Ammon's horn (tissue), 1 donor: ENCODE measurements at places on chromosomes 16 and 17.
A peak's percentile ranks its signal among the peaks of the same experiment; 100 is the strongest.

GRCh38 chr17:78787444-78787843 is 5.4 kb upstream of the CYTH1 start:
- no peak for DNase-seq

DNA sequence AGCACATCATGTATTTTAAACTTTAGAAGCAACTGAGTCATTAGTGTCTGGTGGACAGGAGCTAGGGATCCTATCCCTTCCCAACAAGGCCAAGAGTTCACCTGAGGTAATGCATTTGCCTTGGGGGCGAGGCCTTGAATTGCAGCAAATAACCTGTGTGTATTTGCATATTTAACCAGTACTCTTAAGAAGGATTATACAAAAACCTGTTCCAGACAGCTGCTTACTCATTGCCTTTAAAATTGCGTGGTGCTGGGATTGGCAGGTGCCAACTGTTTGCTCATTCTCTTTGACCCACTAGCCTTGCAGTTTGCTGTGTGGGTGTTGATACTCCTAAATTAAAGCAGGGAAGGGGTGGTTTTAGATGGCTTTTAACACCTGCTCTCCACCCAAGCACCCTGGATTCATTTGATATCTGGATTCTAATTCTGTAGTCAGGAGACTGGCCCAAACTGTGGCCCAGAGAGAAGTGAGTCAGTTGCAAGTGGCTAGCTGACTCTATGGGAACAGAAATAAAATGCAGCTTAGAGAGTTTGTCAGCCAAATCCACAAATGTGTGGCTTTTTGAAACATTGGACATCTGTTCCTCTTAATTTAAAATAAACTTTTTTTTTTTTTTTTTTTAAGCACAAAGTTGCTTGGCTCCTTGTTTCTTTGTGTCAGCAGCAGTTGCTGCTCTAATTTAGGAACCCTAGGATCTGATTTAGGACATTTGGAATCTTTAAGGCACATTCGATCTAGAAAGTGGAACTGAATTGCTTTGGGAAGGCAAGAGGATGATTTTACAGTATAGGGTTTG is 46.9 kb downstream of the TUBD1 start:
- DNase-seq = peak; percentile 47

GRCh38 chr17:77959126-77959925 is 823 bp downstream of the TNRC6C start:
- no peak for DNase-seq

GRCh38 chr17:20059728-20060188 is 50.6 kb downstream of the SPECC1 start:
- no peak for DNase-seq

DNA sequence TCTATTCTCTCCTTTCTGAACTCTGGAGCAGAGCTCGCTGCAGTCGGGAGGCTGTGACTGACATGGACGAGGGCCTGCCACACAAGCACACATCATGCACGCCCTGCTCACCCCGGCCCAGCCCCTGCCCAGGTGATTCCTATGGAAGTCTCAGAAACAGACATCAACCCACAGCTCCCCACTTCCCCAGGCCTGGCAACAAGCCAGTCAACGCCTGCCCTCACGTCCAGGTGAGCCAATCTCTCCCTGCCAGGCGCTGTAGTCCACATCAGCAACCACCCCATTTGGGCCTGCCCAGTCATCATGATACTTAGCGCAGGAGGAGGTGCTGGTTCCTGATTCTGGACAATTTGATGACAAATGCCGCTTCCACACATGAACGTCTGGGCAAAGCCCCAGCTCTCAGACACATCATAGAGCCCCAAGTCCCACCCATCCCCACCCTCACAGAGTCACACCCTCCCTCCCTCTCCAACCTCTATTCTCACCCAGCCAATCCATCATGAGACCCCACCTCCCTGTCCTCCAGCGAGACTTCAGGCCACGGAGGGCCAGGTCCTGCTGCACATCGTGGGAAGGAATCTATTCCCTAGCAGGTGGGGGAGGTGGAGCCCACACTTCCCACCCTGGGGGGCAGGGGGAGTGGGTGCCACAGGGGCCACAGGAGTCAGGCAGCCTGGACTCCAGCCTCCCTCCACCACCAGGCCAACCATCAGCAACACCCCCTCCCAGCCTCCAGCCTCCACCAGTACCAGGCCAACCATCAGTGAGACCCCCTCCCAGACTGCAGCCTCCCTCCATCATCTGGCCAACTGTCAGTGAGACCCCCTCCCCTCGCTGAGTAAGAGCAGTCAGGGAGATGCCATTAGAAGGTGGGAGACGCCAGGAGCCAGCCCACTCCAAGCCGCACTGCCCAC is 33.7 kb upstream of the GSG1L start:
- no peak for DNase-seq

- DNase-seq = no peak
Measured at GRCh38 chr17:4314179-4314578, 50.4 kb upstream of the ANKFY1 start.

- DNase-seq = no peak
Measured at GRCh38 chr17:7146115-7146514, 31.5 kb upstream of the ASGR2 start.

GRCh38 chr17:41777157-41777573 is 9.3 kb downstream of the JUP start:
- no peak for DNase-seq

DNA sequence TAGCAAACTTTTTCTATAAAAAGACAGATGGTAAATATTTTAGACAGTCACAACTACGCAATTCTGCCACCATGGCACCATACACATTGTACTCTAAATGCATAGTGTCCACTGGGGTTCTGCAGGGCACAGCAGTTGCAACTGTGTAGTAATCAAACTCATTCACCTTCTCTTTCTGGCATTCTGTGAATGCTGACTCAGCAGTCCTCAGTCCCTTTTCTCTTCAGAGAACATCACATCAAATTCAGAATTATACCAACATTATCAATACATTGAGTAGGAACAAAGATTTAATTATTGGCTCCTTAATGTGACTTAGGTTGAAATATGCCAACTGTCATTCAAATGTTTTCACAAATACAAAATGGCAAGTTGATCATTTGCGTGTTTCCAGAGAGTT is 74.2 kb upstream of the N4BP1 start:
- no peak for DNase-seq

GRCh38 chr16:85861095-85861825 is 37.7 kb upstream of the IRF8 start:
- DNase-seq = no peak

GRCh38 chr17:61415374-61416210 is 15.9 kb downstream of the TBX2 start:
- DNase-seq = no peak

- no peak for DNase-seq
Measured at GRCh38 chr16:19481296-19481695, 40.6 kb downstream of the GDE1 start.

- peak; percentile 57 for DNase-seq
Measured at GRCh38 chr17:12959441-12959840, 58.4 kb downstream of the ELAC2 start.

DNA sequence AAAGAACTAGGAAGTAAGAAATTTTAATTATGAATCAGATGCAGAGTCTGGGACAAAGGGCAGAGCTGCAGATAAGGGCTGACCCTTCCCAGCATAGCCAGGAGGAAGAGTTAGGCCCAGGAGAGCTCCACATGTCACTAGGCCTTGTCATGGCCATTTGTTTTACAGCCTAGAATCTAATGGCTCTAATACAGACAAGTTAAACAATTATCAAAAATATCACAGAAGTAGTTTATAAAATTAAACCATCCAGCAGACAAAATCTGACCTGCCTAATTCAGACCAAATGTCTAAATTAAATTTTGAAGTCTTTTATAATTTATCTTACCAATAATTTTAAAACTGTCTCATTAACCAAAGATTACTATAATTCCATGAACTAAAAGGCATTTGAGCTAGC is 1369.5 kb downstream of the CDH11 start:
- no peak for DNase-seq

GRCh38 chr16:66342294-66342900 is 24.1 kb upstream of the CDH5 start:
- DNase-seq = no peak

- DNase-seq = no peak
Measured at GRCh38 chr17:58764373-58764772, 8.7 kb downstream of the PPM1E start.

GRCh38 chr16:1789643-1790045 is 3.9 kb downstream of the IGFALS start:
- no peak for DNase-seq

GRCh38 chr17:19343256-19343630 is 19.3 kb downstream of the B9D1 start:
- no peak for DNase-seq

DNA sequence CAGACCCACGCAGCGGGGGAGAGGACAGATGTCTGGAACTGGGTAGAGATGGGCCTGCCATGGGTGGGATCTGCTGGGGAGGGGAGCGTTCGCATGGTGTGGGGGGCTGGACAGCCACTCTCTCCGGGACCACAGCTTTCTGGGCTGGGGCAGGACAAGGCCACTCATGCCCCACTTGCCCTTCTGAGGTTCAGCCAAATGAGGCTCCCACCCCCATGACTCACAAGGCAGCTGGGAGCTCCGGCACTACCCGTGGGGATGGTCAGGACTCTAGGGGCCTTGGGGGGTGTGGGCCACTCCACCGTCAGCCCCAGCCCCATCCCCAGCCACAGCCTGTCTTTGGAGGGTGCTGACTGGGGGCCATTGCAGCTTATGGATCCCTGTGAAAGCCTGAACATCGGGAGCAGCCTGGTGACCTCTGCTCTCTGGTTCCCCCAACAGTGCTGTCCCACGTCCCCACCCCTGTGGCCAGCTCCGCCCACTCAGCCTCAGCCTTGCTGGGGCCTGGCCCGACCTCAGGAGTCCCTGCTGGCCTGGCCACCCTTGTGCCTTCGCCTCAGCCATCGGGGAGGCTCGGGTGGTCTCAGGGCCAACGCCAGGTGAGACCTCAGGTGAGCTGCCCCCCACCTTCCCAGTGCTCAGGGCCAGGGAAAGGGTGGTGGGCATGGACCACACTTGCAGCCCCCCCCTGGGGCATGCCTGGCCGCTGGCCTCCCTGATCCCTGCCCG is 4.7 kb upstream of the CDH15 start:
- no peak for DNase-seq

DNA sequence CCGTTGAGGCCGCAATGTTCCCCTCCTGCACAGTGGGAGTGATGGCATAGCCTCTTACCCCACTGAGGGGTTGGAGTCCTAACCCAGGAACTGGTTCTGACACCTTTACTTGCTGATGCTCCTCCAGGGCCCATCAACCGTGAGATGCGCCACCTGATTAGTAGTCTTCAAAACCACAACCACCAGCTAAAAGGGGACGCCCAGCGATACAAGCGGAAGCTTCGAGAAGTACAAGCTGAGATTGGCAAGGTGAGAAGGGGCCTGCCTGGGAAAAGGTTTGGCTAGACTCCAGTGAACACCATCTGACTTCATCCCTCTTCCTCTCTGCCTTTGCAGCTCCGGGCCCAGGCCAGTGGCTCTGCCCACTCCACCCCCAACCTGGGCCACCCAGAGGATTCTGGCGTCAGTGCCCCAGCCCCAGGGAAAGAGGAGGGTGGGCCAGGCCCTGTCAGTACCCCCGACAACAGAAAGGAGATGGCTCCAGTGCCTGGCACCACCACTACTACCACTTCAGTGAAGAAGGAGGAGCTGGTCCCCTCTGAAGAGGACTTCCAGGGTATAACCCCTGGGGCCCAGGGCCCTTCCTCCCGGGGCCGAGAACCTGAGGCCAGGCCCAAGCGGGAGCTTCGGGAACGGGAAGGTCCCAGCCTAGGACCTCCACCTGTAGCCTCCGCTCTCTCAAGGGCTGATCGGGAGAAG is 5.8 kb downstream of the RNF40 start:
- DNase-seq = no peak

- no peak for DNase-seq
Measured at GRCh38 chr17:56577843-56578204, 15.7 kb upstream of the NOG start.

- DNase-seq = no peak
Measured at GRCh38 chr17:17359271-17359670, 56.1 kb downstream of the NT5M start.

- DNase-seq = no peak
Measured at GRCh38 chr17:47999582-47999981, 28.7 kb downstream of the CDK5RAP3 start.

DNA sequence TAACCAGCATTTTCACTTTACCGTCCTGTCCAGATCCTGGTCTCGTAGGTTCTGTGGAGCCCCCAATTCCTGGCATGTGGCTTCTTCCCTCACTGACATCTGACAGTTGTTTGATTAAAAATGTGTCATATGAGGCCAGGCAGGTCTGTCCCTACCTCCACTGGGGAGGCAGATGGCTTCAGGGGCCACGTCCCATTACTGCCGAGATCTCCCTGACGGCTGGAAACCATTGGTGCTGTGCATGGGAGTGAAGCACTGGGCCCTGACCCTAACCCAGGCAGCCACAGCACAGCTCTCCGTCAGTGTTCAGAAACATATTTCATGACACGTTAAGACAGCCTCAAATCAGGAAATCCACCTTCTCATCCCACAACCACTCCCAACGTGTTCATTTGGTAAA is 77.5 kb downstream of the GNAO1 start:
- DNase-seq = peak; percentile 10

GRCh38 chr17:27106347-27106981 is 187.4 kb upstream of the WSB1 start:
- DNase-seq = no peak

DNA sequence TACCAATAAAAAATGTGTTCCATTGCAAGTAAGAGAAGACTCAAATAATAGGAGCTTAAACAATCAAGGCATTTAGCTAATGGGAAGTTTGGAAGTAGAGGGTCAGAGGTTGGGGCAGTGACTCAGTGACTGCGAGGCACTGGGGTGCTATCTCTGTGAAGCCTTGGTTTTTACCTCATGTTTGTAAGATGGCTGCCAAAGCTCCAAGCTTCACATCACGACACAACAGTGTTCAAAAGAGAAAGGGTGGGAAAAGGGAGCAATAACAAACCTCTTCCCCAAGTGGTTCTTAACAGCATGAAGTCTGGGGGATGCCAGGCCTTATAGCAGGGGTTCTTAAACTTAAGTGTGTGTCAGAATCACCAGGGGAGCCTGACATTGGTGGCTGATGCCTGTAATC is 26.6 kb upstream of the GPRC5B start:
- no peak for DNase-seq

- no peak for DNase-seq
Measured at GRCh38 chr17:8857919-8858318, 9.6 kb downstream of the PIK3R6 start.
